ENCODE measurements at places on chromosomes 2 and 18.

- DNase-seq: no peak
Observed at GRCh38 chr18:50590593-50590992, 30.7 kb downstream of the MAPK4 start.

DNA sequence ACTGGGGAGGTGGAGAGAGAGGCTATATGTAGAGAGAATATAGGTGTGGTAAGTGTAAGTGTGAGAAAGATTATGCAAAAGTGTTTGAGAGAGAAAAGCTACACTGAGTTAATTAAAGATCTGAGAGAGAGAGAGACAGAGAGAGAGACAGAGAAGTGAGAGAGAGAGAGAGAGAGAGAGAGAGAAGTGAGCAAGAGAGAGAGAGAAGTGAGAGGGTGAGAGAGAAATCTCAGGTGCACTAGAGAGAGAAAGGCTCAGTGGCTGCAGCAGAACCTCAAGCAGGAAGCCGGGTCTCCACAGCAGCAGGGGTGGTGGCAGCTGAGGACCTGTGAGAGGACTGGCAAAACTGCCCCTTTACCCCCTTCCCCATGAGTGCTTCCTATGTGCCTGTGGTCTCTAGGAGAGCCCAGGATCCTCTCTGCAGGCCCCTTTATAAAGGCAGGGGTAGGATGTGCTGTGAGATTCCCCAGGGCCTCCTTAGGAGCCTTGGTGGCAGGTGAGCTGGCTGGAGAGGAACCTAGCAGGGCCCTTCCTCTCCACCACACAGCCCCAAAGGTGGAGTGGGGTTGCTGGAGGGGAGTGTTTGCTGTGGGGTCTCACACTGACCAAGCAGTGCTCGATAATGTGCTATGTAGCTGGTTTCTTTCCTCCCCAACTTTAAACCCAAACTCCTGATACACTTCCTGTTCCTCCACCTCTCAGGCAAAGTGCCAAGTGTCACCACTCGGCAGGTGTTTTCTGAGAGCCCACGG, 52.6 kb downstream of the SLC4A5 start:
- no peak for DNase-seq

- DNase-seq: no peak
Observed at GRCh38 chr2:71003966-71004755, 9.5 kb upstream of the TEX261 start.

DNA sequence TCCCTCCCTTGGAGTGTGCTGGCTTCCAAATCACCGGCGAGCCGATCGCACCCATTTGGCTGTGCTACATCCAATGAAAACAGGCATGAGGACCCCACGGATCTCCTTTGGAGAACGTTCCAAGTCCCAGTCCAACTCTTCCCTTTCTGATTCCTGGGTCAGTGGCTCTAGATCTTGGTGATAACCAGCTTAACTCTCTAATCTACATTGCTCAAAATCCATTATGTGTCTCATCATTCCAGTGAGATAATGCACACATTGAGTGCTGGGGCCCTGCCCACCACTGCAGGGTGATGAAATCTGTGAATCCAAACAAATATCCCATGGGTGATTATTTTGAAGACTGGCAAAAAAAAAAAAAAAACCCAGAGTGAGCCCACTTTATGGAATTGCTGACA, 232.7 kb upstream of the COPS8 start:
- DNase-seq: no peak

DNA sequence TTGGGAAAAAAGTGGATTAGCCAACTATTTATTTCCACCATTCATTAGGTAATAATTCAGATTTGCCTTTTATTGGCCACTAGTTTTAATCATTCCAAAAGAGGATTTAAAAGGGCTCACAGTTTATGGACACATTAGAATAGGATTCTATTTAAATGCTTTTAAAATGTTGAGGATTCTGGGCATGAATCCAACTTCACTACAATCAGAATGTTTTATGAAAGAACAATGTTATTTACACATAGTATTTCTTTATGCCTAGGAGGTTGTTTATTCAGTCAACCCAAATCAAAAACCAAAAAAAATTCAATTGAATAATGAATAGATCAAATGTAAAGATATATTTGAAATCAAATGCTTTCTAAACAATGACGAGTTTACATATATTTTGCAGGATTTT, 232.2 kb downstream of the GULP1 start:
- no peak for DNase-seq

- DNase-seq: no peak
Observed at GRCh38 chr18:74604361-74604760, 6.7 kb downstream of the ZNF407 start.

- DNase-seq: no peak
Observed at GRCh38 chr2:11852526-11853196, 106.2 kb downstream of the LPIN1 start.

- DNase-seq: no peak
Observed at GRCh38 chr18:11237066-11237465, 87.7 kb upstream of the PIEZO2 start.

GRCh38 chr2:236768393-236769140, 198.9 kb downstream of the ACKR3 start:
- DNase-seq: peak; percentile 84

- DNase-seq: no peak
Observed at GRCh38 chr18:66473882-66474281, 130.0 kb downstream of the CDH19 start.

DNA sequence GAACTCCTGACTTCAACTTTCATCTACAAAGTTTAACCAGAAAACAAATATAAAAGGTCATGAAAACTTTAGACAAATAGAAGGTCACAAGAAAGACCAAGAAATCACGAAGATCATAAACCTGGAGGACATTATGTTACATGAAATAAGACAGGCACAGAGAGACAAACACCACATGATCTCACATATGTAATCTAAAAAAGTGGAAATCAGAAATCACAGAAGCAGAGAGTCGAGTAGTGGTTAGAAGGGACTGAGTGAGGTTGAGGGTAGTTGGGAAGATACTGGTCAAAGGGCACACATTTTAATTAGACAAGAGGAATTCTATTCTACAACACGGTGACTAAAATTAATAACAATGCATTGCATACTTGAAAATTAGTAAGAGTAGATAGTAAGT, 1.4 kb downstream of the GCFC2 start:
- DNase-seq: no peak

DNA sequence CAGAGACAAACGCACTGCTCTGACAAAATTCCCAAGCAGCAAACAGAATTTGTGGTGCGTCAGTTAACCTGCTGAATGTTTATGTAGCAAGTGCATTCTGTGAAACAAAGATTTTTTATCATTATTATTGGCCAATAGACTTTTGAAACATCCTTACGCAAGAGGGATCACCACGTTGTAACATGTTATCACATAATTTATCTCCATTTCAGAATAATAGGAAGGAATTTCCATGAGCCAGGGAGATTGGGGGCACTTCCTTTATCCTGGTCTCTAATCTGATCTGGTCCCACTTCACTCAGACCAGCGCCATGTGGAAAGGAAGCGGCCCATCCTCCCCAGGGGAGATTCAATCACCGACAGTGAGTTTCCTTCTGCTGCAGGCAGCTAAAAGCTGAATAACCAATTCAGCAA, 166.1 kb downstream of the PID1 start:
- no peak for DNase-seq

GRCh38 chr18:48983793-48984437, 33.1 kb upstream of the SMAD7 start:
- DNase-seq: no peak

GRCh38 chr2:28164280-28164801, 228.3 kb upstream of the FOSL2 start:
- no peak for DNase-seq

DNA sequence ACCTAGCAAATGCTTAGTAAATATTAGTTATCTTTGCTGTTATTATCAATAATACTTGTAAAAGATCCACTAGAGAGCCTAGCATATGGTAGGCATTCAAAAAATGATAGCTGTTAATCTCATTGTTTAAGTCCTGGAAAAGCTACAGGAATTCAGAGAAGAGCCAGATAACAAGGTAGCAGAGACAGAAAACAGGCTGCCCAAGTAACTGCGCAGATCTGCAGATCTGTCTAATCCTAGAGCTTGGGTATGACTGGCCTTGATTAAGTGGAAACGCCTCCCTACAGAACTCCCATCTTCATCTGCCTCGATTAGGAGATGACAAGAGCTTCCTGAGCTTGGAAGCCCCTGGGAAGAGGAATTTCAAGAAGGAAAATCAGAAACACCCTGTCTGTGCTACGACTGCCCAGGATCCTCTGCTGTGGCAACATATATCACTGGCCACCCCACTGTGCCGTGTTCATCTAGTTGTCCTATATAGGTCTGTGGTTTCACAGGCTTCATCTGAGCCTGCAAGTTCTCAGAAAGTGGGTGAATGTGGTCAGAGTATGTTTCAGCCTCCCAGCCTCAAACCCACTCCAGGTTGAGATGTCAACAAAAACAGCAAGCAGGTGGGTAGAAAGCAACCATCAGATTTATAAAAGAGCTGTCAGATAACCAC, 151.5 kb upstream of the PKDCC start:
- DNase-seq: no peak

DNA sequence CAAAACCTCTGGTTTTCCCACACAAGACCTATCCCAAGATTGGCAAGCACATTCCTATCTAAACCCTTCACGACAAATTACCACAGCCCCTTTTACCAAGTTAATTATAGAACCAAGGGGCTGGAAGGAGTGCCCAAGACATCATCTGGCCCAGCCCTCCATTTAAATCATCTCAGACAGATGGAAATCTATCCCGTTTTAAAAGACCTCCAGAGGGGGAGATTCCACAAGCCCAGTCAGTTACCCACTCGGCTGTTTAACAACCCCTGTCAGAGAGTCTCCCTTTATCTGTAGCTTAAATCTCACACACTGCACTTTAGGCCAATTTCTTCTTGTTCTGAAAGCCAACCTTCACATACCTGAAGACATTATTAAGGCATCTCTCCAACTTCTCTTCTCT, 179.1 kb upstream of the MEIS1 start:
- no peak for DNase-seq

DNA sequence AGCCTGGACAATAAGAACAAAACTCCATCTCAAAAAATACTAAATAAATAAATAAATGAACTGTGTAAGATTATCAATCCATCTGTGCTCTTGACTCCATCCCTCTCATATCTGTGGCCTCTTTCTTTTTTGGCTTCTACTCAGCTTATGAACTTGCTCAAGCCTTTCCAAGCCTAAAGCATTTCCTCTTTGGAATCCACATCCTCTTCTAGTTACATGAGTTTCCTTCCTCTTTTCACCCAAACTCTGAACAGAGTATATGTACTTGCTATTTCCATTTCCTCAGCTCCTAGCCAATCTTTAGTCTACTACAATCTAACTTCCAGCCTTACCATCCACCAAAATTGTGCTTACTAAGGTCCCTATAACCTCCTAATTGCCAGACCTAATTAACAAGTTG, 2.5 kb upstream of the DNAJC10 start:
- no peak for DNase-seq

GRCh38 chr18:28512357-28512756, 335.4 kb upstream of the CDH2 start:
- no peak for DNase-seq

DNA sequence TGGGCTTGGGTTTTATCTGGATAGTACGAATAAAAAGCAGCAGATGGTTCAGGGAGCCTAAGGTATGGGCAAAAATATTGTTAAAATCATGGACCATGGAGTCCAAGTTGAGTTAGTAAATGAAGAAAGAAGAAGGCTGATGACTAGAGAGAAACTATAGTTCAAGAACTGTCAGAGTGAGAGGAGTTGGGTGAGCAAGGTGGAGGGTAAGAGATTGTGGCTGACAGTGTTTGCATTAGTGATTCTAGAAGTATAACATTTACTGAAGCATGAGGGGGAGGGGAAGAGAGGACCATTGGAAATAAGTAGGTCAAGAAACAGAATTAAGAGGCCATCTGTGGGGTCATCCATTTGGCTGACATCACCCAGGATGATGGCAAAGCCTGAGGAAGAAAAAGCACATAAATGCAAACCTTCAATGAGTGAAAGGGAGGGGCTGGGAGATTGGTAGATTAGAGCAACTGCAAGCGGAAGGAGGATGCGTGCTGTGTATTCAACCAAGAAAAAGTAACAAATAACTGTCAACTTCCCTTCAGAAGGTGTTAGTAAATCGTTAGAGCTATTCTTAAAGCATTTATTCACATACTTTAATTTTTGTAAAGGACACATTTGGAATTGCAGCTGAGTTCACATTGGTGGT, 392.8 kb downstream of the TSN start:
- no peak for DNase-seq

- DNase-seq: no peak
Observed at GRCh38 chr2:18820966-18821365, 231.6 kb upstream of the NT5C1B start.

GRCh38 chr2:159232456-159233170, 53.9 kb downstream of the WDSUB1 start:
- no peak for DNase-seq

GRCh38 chr2:94984964-94985575, 40.4 kb upstream of the MAL start:
- no peak for DNase-seq

- peak; percentile 12 for DNase-seq
Observed at GRCh38 chr2:207727261-207727660, 15.8 kb downstream of the CCNYL1 start.

- DNase-seq: no peak
Observed at GRCh38 chr2:145792745-145793144, 1272.8 kb upstream of the ZEB2 start.

- no peak for DNase-seq
Observed at GRCh38 chr2:111936881-111937280, 38.5 kb downstream of the MERTK start.

DNA sequence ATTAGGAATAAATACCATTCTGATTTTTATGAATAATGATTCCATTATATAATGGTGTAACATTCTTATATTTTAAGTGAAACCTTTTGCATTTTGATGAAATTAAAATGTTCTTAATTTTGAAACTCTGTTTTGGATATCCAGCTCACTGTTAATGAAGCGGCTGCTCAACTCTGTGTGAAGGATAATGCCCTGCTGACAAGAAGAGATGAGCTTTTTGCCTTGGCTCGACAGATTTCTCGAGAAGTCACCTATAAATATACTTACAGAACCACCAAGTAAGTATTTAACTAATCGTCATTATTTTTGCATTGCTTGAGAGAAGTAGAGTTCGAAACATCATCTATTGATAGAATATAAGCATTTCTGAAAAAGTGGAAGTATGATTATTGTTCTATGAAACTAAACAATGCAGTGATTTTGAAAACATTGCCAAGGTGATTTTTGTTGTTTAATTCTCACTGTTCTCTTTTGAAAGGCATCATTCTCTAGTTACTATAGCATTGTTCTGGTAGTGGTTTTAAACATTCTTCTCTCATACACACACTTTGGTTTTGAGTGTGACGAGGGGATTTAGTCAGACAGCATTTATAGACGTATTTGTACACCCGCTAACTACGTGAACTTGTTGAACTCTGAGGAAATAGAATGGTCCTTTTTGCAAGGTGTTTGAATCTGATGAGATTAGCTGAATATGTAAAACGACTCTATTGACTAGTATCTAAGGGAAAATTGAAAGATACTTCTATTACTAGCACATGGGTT, 21.5 kb downstream of the NAB1 start:
- no peak for DNase-seq

DNA sequence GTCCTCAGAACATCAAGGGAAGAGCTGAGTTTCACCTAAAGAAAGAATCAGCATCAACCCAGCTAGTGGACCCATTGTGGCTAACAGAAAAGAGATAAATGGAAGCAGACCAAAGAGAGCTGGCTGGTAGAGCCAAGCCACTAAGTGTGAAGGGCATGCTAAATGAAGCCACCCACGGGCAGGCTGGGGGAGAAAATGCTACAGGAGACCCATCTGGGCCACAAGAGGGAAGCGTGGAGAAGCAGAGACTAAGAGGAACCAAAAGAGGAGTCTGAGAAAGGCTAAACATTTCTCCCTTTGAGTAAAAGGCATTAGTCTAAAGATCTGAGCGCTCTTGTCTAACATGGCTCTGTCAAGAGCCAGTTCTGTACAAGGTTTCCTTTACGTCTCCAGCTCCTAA, 15.8 kb downstream of the CWC22 start:
- no peak for DNase-seq

GRCh38 chr2:121895723-121896571, 140.5 kb downstream of the TSN start:
- DNase-seq: no peak
